AG04450 (cell line): ENCODE measurements at places on chromosomes 6 and 20.

- no peak for DNase-seq
These were observed 47.4 kb upstream of the PAK5 start for GRCh38 chr20:9886227-9886626.

- DNase-seq: no peak
These were observed 23.4 kb upstream of the FRMD1 start for GRCh38 chr6:168102315-168102985.

DNA sequence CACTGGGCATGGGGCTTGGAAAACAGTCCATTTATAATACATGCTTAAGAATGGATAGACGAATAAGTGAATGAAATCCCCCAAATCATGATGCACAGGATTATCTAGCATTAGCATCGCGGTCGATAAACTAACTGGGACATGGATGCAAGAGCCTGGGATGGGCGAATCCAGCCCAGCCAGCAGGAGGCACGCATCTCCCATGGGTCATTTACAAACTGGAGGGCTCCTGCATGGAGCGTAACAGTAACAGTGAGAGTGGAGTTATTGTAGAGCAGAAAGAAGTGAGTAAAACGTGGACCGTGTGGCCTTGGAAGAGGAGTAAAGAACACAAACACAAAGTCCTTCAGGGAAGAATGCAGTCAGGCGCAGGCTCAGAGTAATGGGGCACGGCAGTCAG lies 136.5 kb downstream of the AGPAT4 start:
- DNase-seq: no peak

DNA sequence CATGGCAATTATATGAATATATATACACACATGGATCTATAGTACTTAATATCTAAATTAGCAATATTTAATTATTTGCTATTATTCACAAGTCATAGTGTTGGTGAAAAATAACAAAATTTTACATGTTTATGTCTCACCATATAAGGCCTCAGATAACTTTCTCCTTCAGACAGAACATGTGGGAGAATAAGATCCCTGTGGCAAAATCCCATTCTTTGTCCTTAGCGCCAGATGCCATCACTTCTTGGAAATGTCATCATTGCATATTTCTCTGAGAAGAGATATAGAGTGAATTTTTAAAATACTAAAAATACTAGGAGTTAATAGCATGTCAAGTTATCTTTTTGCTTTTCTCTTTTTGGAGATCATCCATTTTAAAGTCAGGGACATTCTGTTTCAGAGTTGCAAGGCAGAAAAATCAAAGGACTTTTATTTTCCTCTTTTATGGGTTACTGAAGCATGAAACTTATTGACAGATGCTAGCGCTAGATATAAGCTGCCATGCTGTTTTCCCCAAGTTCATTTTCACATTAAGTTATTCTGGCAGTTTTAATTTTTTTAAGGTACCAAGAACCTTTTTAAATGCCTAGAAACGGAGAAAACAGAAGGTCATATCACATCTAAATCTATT lies 30.4 kb upstream of the STXBP5 start:
- DNase-seq: no peak

GRCh38 chr6:33693186-33694105 lies 18.1 kb downstream of the UQCC2 start:
- no peak for DNase-seq

GRCh38 chr6:122511193-122511924 lies 39.8 kb upstream of the SERINC1 start:
- no peak for DNase-seq
